Activated T-helper 1 cell treated with anti-CD3 and anti-CD28 coated beads, Interleukin-12 subunit alpha, Interleukin-12 subunit beta, Interleukin-2, Interleukin-4 antibody, amounts not matched to agents 30 ng/mL and 10 ng/mL and 1 ng/mL, durations not matched to agents 14 hours and 24 hours and 36 hours (primary cell): ENCODE measurements at places on chromosomes 7 and 10.
A peak's percentile ranks its signal among the peaks of the same experiment; 100 is the strongest.

- H3K27ac ChIP-seq = peak overlapping the region; percentile 18
- H3K36me3 ChIP-seq = peaks cover 2% of the 10 kb centered on the region
- DNase-seq = no peak
- no peak overlapping the region for H3K4me3 ChIP-seq
- peaks cover 13% of the 10 kb centered on the region for H3K27me3 ChIP-seq
These were observed 105.7 kb upstream of the INSIG1 start for GRCh38 chr7:155191901-155192478.

DNA sequence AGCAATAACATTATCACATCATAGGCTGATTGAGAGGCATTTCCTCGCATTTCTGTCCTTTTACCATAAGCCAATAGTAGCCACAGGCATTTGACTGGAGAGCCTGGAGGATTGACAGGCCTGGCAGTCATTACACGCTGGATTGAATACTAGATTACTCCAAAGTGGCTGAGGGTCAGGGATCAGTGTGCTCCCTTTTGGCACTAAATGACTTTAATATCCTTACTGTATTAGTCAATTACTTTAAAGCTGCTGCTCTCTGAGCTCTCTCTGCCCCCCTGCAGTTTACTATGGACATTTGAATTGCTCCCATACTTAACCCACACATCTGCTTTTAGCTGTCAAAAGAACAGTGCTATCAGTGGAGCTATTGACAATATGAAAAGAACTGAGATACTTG lies 302.0 kb downstream of the TFEC start:
- H3K36me3 ChIP-seq = no peaks in the 10 kb centered on the region
- H3K27ac ChIP-seq = no peak overlapping the region
- H3K27me3 ChIP-seq = no peaks in the 10 kb centered on the region
- no peak overlapping the region for H3K4me3 ChIP-seq
- DNase-seq = no peak

DNA sequence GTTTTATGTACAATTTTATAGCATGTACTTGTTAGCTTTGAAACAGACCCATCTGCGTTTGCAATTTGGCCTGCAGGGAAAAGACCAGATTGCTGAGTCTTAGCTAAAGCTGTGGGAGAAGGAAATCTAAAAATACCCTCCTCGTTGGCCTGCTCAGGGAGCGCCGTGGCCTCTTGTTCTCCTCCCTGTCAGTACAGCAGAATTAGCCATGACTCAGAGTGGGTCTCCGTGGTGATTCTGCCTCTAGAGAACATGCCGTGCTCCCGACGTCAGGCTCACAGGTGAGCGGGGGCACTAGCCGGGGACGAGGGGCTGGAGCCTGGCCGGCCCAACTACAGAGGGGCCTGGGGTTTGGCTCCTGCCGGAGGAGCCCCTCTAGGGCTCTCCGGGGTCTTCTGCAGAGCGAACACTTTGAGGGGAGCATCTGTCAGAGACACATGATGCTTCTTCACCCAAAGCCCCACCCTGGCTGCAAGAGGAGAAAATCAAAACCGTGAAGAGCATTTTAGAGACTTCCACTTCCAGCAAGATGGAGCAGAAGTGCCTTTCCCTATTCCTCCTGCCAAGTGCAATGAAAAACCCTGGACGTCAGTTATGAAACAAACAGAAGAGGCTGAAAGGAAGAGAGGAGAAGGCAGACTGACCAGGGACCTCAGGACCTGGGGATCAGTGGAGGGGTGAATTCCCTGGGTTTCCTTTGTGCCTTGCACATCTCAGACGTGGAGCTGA lies 98.9 kb downstream of the LHPP start:
- no peak overlapping the region for H3K27ac ChIP-seq
- no peak overlapping the region for H3K4me3 ChIP-seq
- peaks cover 6% of the 10 kb centered on the region for H3K27me3 ChIP-seq
- H3K36me3 ChIP-seq = no peaks in the 10 kb centered on the region
- no peaks in the 10 kb centered on the region for H3K4me1 ChIP-seq
- no peak for DNase-seq

- no peaks in the 10 kb centered on the region for H3K4me1 ChIP-seq
- no peaks in the 10 kb centered on the region for H3K36me3 ChIP-seq
- H3K27ac ChIP-seq = no peak overlapping the region
- H3K4me3 ChIP-seq = no peak overlapping the region
- no peak for DNase-seq
These were observed 89.0 kb upstream of the FGFR2 start for GRCh38 chr10:121687095-121687813.
